ENCODE measurements at places on chromosomes 16 and 17.

- DNase-seq, result no peak
Measured at GRCh38 chr16:19486051-19486450, 35.8 kb downstream of the GDE1 start.

GRCh38 chr16:58127634-58128033 is 1.5 kb downstream of the CFAP20 start:
- DNase-seq, result no peak

DNA sequence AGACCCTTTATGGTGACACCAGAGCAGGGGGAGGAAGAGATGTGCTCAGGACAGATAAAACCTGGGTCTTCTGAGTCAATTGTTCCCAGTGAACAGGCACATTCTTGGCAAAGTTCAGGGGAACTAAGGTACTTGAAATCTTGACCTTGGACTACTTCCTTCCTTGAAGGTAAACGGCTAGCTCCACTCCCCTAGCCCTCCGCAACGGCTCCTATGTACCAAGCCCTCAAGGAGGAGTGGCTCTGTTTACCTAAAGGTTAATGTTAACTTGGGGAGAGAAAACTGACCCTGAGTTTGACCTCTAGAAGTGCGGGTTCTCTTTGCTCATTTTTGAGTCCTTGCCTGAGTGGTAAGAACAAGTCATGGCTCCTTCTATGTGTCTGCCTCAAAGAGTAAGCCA is 7.8 kb downstream of the TTLL6 start:
- DNase-seq, result no peak

GRCh38 chr16:84819644-84820304 is at the start of gene CRISPLD2:
TSS of gene CRISPLD2 (plus strand) at chr16:84819985. CDS start at chr16:84838496, 18,511 bp downstream.
- peak; percentile 99 for DNase-seq

DNA sequence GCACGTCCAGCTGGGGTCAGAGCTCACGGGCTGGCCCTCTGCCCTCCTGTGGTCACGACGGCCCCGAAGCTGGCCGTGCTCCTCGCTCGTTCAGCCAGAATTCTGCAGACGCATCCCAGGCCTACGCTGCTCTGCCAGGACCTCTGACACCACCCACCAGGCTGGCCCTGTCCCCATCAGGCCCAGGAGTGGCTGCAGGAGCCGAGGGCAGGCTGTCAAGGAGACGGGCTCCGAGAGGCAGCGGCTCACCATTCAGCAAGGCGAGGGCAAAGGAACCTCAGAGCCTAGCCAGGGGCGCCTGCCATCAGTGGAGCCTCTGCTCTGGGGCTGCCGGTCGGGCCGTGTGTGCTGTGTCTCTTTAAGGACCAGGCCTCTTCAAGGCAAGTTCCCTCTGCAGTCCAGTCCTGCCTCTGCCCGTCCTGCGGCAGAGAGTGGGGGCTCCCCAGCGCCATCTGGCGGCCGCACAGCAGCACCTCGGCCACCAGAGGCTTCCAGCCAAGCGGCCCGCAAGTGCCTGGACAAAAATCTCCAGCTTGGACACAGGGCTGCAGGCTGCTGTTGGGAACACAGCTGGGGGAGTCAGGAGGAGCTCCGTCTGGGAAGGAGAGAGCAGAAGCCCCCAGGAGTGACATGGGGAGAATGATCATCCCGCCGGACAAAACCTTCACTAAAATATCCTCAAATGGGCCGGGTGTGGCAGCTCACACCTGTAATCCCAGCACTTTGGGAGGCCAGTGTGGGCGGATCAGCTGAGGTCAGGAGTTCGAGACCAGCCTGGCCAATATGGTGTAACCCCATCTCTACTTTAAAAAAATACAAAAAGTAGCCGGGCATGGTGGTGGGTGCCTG is 7.4 kb upstream of the ABR start:
- DNase-seq, result peak; percentile 85

DNA sequence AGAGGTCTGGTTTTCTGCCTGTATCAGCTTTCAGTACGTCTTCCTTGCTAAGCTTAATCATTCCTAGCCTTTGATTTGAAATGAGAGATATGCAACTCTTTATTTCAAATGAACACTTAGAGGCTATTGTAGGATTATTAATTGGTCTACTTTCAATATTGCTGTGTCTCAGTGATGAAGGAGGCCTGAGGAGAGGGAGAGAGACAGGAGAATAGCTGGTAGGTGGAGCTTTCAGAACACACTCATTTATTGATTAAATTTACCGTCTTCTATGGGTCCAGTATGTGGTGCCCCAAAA is 187.0 kb downstream of the BCAS3 start:
- no peak for DNase-seq
